ENCODE measurements at places on chromosomes 16 and 17. TPM values are rescaled to one million over a fixed set of nuclear protein-coding genes. Genes with fewer than 3 reads are reported as not detected.

DNA sequence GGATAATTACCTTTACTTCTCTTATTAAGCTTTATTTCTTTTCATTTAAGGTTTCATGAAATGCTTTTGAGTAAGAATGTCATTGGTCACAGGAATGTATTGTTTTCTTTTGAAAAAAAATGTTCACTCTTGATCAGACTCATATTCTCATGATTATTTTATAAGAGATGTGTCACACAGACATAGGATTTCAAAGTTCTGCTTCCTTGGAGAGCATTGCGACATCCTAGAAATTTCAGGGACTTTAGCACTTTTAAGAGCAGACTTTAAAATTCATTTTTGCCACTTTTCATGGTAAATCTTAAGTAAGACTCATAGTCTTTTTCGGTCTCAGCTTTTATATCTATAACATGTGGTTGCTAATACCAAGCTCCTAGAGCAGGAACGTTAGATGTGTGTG, 314.7 kb downstream of the CDH8 start:
- no peak for DNase-seq

GRCh38 chr17:16465861-16466338, 26.1 kb downstream of the LRRC75A start:
- no peak for DNase-seq

- no peak for DNase-seq
Observed at GRCh38 chr17:4005296-4006164, 41.3 kb upstream of the ATP2A3 start.

- DNase-seq = peak; percentile 8
Observed at GRCh38 chr16:50152351-50152806, 727 bp upstream of the TENT4B start.

DNA sequence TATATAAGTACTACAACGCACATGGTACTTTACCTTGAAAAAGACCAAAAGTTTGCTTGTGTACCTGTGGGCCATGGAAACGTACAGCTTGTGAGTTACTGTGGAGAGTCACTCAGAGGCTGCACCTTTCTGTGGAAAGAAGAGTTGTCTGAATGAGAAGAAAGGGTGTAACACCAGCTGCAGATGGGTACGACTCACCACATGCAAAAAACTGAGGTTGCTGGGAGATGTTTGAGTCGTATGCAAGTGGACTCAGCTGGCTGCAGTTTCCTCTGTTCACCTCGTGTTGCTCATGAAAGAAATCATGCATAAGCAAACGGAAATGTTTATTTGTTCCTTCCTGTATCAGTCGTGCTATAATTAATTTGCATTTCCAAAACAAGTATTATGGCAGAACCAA, 22.4 kb upstream of the DYNLRB2 start:
- no peak for DNase-seq

The MRC2 gene
- total RNA-seq = 120 TPM

GRCh38 chr17:76827736-76828135, 40.5 kb upstream of the MGAT5B start:
- DNase-seq = no peak

DNA sequence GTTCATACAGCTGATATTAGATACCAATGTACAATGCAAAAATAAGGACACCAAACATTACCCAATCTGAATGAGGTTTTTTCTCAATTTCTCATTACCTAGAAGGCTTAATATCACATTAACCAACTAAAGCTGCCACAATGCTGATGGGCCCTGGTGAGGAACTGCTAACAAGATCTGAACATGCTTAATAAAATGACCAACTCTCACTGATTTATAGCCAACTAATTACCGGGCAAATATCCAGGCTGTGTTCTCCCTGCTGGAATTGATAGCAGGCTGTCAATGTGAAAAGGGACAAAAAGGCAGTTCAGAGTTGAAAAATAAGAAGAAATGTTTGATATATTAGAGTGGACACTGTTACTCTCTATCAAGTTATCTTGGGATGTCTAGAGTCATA, 124.6 kb downstream of the TOX3 start:
- DNase-seq = no peak

The FKBP10 gene
- 190 TPM for total RNA-seq

GRCh38 chr17:15321556-15322251, 19.7 kb downstream of the TEKT3 start:
- DNase-seq = no peak

Measured in Panc1 (cell line).